Spleen (tissue), 13 donors: ENCODE measurements at places on chromosomes 11 and 22. TPM values are rescaled to one million over a fixed set of nuclear protein-coding genes. Genes with fewer than 3 reads are reported as not detected.

Gene USP2
- 0.32 TPM for total RNA-seq

Gene KCNK4
- not detected for total RNA-seq

Gene RTN3
- 101 TPM for total RNA-seq

Gene RTN4RL2
- total RNA-seq = 2.0 TPM

Gene PRG3
- 1.1 TPM for total RNA-seq

Gene DCHS1
- 32.7 TPM for total RNA-seq

Gene APOA5
- not detected for total RNA-seq

Gene KDM4E
- not detected for total RNA-seq

- no peak for DNase-seq
Observed at GRCh38 chr11:44964526-44965209, 14.0 kb upstream of the TP53I11 start.

DNA sequence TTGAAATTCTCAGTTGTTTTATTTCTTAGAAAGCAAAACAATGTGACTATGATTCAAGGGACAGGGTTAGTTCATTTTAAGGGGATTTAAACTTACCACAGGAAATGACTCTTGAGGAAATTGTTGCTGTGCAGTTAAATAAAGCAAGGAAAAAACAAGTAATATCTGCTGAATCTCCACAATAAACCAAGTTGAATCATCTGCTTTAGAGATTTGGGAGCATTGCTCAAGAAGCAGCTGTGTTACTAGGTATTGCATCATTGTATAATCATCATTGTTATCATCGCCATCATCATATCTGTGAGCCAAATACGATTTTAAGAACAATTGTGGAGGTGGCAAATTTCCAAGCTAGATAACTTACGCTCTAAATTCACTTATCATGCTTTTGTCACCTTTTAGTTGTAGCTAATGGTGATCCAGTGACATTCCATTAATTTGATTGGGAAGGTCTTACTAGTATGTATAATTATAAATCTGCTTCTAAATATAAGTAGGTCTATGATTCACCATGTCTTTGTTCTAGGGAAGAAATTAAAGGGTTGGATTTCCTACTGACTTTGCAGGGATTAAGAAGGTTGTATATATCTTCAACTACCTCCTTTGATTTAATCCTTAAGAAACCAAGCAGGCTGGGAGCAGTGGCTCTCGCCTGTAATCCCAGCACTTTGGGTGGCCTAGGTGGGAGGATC lies 19.9 kb downstream of the MMP10 start:
- DNase-seq = no peak

- DNase-seq = no peak
Observed at GRCh38 chr11:99781074-99781473, 760.3 kb downstream of the CNTN5 start.

DNA sequence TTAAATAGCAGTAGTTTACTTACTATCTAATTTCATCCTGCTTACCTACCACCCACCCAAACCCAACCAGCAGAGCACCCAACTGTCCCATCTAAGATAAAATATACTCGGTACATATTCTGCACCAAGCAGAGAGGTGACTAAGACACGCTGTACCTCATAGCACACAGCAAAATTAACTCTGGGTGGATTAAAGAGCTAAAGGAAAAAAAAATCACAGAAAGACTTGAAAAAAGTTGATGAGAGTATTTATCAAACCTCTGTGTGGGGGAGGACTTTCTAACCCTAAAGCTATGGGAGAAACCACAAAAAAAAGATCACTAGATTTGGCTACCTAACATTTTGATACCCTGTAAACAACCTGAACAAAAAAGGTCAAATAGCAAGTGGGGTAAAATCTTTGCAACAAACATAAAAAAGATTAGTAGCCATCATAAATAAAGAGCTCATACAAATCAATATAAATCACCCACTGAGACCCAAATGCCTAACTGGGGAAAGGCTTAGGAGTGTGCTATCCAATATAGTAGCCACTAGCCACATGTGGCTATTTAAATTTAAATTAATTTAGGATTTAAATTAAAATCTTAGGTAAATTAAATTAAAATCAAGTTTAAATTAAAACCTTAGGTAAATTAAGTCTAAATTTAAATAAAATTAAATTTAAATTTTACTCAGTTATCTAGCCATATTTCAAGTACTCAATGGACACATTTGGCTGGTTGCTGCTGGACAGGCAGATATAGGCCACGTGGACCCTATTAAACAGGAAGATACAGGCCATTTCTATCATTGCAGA lies 25.6 kb upstream of the CD5 start:
- DNase-seq = no peak

GRCh38 chr11:19091366-19091765 lies 25.6 kb upstream of the ZDHHC13 start:
- no peak for DNase-seq

DNA sequence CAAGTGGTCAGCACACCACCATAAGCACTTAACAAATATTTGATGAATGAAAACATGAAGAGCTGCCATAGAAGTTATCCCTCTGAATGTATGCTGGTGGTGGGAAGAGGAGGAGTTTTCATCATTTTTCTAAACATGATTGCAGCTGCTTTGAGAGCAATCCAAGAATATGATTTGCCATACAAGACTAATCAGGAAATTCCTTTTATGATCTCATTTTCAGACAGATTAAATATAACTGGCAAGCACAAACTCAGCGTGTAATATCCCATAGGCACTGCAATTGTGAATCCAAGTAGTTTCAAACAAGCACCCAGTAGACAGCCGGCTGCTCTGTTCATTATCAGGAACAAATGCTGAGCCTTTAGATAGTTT lies 505.7 kb upstream of the LUZP2 start:
- DNase-seq = no peak

- DNase-seq = no peak
Observed at GRCh38 chr22:25402501-25403283, 161.8 kb upstream of the GRK3 start.

DNA sequence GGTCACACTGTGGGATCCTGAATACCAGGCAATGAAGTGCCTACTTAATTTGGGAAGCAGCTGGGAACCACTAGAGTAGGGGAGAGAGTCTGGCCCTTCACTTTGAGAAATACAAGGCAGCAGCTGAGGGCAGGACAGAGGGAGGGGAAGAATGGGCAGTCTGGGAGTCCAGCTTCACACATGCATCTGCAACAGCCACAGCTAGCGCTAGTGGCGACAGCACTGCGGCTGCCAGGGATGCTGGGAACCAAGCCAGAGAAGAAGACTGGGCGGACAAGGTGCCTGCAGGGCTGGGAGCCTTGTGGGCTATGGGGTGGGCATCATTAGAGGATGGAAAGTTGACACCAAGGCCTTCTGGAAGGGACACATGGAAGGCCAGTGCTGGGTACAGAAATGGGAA lies 15.8 kb downstream of the SCUBE2 start:
- no peak for DNase-seq

GRCh38 chr22:17444204-17444504 lies 74.9 kb downstream of the CECR2 start:
- DNase-seq = no peak

GRCh38 chr11:86555866-86556265 lies 116.5 kb downstream of the ME3 start:
- no peak for DNase-seq

DNA sequence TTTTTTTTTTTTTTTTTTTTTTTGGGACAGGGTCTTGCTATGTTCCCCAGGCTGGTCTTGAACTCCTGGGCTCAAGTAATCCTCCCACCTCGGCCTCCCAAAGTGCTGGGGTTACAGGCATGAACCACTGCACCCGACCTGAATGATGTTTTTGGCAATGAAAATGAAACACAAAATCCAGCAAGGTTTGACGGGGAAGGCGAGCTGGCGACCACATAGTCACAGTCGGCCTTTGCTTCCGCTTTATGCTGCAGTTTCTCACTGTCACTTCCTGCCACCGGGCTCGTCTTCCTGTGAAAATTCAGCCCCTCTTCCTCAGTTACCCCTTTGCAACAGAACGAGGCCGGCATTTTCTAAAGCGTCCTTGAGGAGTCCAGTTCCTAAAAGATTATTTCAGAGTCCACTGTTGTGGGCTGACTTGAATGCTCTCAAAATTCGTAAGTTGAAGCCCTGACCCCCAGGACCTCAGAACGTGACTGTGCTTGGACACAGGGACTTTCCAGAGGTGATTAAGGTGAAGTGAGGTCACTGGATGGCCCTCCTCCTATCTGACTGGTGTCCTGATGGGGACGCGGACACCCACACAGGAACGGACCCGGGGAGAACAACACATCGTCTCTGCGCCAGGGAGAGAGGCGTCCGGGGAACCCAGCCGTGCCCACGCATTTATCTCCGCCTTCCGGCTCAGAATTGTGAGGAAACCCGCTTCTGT lies 2.9 kb upstream of the BID start:
- DNase-seq = peak; percentile 93

- no peak for DNase-seq
Observed at GRCh38 chr11:72102631-72102945, 509 bp downstream of the LAMTOR1 start.

DNA sequence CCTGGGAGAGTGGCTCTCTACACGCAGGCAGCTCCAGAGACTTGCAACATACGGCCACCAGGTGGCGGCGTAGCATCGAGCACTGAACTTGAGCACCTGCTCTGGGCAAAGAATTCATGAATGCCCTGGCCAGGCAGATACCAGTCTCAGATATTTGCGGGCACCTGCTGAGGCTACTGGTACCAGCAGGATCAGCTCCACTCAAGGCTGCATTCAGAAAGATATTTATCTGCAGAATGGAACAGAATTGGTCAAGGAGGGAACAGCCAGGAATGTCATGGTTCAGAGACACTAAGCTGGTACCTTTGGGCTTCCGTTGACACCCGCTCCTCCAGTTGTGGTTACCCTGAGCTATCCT lies 10.8 kb upstream of the CCDC86 start:
- peak; percentile 94 for DNase-seq

DNA sequence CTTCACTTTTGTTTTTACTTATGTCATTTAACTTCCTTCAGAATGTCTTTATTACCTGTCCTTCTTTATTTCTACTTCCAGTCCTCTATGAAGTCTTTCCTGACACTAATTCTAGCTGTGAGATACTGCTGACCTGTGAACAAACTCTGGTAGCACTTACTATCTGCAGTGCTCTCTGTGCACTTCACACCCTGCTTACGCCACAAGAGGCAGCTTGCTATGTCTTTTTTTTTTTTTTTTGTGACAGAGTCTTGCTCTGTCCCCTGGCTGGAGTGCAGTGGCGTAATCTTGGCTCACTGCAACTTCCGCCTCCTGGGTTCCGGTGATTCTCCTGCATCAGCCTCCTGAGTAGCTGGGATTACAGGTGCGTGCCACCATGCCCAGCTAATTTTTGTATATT lies 10.7 kb downstream of the STIM1 start:
- DNase-seq = peak; percentile 81

GRCh38 chr11:66126808-66127555 lies 56.9 kb downstream of the PACS1 start:
- DNase-seq = peak; percentile 81

DNA sequence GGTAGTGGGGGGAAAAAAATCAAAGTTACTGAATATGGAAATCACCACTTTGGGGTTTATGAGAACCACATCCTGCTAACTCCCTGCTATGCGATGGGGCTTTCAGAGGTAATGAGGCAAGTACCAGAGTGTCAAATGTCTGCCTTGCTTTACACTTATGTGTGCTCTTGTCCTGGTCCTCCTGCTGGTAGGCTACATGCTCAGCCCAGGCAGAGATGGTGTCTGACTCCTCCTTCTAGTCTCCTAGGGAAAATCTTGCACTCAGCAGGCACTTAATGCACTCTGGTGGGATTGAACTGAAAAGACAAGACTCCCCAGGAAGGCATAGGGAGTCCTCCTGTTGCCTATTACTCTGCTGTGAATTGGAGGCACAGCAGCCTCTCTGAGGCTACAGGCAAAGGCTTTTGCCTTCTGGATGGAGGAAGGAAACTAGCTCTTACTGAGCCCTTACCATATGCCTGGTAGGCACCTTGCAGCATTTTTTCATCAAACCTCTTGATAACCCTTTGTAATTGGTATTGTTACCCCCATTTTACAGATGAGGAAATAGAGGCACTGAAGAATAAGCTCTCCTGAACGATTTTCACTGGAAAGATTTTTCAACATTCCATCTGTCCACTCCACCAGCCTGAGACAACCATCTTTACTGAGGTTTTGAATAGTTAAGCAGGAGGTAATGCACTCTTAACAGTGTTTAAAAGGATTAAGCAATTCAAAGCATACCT lies 132.1 kb upstream of the PAX6 start:
- no peak for DNase-seq

DNA sequence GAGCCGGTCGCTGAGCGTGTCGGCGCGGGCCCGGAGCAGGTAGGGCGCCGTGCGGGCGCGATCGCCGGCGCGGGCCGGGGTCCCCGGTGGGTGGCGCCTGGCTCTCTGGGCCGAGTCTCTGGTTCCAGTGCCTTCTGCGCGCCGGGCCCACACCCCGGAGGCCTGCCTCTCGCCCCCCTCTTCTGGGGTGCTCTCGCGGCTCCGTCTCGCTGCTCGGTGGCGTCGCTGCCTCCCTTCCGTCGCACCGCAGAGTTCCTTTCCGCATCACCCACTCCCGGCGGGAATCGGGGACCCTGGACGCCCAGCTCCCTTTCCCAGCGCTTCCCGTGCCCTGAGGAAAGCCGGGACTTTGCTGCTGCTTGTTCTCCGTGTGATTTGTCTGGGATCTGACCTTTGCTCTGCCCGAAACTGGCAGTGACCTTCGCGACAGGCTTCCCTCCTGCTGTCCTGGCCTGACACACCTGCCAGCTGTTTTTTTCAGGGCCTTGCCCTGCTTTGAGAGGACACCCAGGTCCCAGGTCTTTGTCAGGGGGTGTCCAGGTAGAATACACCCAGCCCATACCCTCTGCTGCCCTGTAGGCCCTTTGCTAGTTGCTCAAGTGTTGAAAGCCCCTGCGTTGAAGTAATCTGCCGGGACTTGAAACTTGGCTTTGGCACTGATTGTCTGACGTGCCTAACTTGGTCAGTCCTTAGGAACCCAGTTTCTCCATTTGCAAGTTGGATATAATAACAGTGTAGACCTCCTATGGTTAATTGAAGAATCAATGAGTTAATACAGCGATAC lies 711 bp downstream of the FDX1 start:
- DNase-seq = no peak

DNA sequence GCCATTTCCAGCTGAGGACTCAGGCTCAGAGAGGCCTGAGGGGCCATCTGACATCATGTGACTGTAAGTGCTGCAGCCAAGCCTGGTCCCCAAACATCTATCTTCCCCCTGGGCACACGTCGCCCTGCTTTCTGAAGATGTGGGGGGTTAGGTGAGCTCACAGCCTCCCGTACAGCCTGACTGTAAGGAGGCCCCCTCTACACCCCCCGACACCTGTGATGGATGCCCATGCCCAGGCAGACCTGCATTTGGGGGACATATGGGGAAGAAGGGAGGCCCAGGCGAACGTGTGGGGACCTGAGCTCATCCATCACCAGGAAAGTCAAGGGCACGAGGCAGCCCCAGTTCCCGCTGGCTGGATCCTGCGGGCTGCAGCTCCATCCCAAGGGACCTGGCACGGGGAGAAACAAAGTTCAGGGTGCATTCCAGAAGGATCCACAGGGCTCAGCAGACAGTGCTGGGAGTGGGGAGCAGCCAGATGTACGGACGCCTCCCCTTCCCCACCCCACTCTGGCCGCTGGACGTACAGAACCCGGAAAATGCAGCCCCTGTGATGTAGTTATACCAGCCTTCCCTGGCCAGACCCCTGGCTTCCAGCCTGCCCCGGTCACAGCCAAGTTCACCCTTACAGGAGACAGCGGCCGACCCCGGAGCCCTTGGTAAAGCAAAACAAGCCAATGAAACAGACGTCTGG lies 1431.4 kb downstream of the BRD1 start:
- no peak for DNase-seq

GRCh38 chr22:46726066-46726985 lies 11.7 kb downstream of the CERK start:
- no peak for DNase-seq
